Thyroid gland (tissue), 4 donors: ENCODE measurements at places on chromosomes 12 and 14. TPM values are rescaled to one million over a fixed set of nuclear protein-coding genes. Genes with fewer than 3 reads are reported as not detected.

SERPINA6 gene
- total RNA-seq, result not detected

NOVA1 gene
- 6.6 TPM for total RNA-seq

FOXG1 gene
- 0.11 TPM for total RNA-seq

KCNK13 gene
- 5.3 TPM for total RNA-seq

DNA sequence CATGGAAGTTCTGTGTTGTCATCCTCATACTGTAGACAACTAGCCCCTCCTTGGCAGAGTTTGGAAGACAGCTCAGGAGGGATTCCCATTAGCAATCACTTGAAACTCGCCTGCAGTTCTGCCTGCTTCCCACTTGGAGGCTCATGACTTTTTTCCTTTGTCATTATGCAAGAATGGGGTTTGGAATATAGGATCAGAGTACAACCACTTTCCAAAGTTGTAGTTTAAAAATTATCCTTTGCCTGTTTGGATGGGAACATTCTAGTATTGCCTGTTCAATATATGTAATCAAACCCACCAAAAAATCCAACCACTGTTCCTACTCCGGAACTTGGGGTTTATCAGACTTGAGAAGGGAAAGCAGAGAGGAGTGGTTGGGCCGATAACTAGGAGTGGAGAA is 2.1 kb upstream of the GPD1 start:
- DNase-seq, result no peak
